Cardiac fibroblast (primary cell): ENCODE measurements at places on chromosomes 12 and 14.

- no peak for DNase-seq
Measured at GRCh38 chr12:6065131-6065862, 59.2 kb downstream of the VWF start.

GRCh38 chr14:47966076-47966810, 290.8 kb upstream of the MDGA2 start:
- no peak for DNase-seq

GRCh38 chr14:28773176-28773575, 6.6 kb downstream of the FOXG1 start:
- no peak for DNase-seq

GRCh38 chr12:31021181-31021580, 52.5 kb upstream of the DDX11 start:
- no peak for DNase-seq

GRCh38 chr14:60163693-60164092, 1.5 kb downstream of the DHRS7 start:
- DNase-seq, result no peak

GRCh38 chr14:24367514-24368211, at the start of gene NFATC4:
Gene NFATC4, plus strand, starts transcription at chr14:24368184. Its CDS starts 157 bp downstream, at chr14:24368341.
- peak; percentile 99 for DNase-seq

DNA sequence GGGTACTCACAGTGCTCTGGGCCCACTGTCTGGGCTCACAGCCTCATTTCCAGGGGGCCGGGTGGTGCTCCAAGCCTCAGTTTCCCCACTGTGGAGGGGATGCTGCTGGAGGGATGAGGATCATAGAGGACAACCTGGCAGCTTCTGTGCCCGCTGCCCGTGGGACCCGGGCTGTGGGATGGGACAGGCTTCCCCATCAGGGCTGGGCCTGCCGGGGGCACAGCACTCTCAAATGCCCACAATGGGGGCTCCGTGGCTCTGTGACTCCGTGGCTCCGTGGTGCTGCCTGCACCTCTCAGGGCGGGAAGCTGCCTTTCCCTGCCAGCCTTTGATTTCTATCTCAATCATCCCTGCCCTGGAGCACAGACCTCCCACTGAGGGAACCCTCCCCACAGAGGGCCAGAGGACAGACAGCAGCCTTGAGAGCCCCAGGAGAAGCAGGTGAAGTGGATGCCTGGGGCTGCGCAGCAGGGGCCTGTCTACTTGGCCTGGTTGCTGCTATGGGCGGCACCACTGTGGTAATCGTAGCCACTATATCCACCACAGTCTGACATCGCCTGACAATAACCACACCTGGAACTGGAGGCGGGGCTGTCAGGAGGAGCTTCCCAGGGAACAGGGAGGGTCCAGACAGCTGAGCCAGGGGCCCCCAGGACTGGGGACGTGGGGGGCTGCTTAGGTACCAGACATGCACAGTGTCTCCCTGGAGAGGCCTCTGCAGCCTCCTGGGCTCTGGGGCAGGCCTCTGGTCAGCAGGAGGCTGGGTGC, 375.9 kb downstream of the TMEM121 start:
- no peak for DNase-seq

DNA sequence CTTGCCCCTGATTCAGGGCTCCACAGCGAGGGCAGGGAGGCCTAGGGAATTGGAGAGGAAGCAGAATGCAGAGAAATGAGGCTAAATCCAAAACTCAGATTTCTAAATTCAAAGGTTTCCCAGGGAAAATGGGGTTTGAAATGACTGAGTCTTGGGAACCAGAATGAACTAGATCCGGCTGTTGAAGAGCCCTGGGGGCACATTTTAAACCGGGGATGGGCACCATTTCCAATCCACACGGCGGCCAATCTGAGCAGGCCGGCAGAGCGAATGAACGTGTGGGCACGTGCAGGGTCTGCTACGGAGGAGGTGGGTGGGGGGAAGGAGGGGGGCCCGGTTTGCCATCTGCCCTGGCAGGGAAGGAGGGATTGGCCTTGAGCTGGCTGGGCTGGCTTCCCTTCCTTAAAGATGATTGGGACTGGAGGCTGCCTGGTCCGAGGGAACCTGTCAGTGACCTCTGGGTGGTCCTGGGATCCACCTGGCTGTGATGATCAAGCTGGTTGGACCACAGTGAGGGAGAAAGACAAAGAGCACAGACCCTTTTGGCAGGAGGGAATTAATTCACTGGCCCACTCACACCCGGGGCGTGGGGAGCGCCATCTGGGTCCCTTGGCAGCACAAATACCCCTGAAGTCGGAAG, 161.0 kb downstream of the RBM19 start:
- no peak for DNase-seq
